CD8-positive, alpha-beta memory T cell (primary cell): ENCODE measurements at places on chromosomes 5 and 9.

DNA sequence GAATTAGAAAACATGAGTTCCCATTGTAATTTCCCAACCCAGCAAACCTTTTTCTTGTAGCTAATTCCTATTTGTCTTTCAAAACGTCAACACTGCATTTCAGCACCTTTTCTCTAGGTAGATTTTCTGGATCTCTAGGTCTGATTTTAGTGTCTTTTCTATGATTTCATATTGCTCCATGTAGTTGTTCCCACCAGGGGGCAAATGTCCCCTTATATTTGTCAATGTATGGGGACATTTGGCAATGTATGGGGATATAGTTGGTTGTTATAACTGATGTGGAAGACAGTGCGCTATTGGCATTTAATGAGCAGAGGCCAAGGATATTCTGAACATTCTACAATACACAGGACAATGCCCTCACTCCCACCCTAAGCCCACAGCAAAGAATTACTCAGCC lies 273.9 kb upstream of the ADRA1B start:
- DNase-seq = no peak

GRCh38 chr9:8188723-8189407 lies 389.3 kb upstream of the DMAC1 start:
- no peak for DNase-seq

- no peak for DNase-seq
These were observed 40.2 kb downstream of the RXRA start for GRCh38 chr9:134366223-134367031.

- DNase-seq = no peak
These were observed 66.0 kb upstream of the IRX4 start for GRCh38 chr5:1948663-1949191.

DNA sequence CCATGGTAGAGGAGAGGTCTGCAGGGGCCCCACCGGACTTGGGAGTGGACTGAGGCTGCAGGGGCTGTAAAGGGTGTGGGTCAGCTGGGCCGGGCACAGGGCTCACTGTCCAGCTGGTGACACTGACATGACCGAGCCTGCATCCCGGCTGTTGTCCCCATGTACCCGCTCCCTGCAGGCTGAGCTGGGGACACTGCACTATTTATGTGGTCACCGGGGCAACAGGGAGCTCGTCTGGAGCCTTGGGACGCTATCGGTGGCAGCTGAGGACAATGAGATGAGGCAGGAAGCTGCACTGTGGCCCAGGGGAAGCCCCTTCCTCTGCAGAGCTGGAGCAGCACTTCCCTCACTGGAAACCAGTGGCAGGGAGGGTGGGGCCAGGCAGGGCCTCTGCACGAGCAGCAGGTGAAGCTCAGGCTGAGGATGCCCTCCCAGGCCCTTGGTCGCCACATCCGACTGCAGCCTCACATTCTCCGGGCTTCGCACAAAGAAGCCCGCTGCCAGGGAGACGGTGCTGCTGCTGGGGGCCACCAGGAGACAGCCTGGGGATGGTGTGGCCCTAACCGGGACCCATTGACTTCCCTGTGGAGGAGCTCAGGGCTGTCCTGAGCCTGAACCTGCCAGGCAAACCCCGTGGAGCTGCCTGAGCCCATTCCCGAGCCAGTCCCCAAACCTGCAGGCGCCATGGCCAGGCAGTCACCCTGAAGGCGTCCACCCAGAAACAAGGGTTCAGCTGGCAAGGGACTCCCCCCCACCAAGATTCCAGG lies 26.4 kb downstream of the ZDHHC11B start:
- no peak for DNase-seq

DNA sequence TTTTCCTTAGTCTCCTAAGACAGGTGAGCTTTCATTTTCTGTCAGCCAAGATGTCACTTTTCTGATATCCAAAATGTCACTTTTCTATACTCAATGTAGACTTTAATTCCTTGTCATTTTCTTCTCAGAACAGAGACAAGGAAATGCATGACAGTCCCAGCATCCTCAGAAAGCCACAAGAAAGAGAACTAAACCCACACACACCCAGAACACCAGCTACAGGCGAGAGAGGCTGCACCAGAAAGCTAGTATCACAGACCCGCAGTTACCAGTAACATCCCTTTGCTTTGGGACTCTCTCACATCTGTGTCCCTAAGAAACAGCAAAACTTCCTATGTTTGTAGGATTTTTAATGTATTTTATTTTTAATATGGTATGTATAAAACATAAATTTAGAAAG lies 17.1 kb downstream of the TRMO start:
- peak; percentile 87 for DNase-seq

DNA sequence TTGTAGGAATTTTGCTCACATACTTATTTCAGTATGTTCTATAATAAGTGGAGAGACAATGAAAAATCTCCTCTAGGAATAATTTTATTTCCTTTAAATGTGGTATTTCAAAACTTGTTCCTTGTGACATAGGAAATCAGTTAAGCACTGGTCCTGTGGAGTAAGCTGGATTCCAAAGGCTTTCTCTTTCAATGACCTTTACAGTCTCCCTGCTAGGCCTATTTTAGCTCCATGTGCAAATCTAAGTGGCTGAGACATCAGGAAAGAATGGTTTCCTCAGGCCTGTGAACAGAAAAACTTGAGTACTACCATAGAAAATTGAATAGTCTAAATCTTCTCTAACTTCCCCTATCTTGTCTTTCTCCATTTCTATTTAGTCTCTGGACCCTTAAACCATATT lies 514.2 kb upstream of the TLE4 start:
- no peak for DNase-seq

DNA sequence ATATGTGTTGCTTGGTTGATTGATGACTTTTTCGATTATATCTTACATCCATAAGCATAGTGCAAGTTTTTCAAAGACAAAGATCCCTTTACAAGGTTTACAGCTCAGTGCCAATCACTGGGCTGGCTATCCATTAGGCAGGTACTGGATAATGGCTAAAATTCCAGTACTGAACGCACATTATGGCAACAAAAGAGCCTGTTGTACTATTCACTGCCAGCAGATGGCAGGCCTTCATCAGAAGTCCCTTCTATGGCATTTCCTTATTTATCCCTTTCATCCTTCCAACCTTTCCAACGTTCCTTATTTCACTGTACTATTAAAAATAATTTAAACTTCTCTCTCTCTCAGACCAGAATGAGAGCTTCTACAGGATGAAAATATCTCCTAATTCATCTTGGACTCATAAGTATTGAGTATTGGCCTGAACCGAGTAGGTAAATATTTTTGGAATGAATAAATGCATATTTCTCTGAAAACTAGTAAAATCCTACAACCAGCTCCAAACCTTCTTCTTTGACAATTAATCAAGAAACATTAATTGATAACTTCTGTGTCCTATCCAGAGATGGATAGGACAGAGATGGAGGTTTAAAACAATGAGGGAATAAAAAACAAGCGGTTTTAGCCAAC lies 6.7 kb upstream of the WNT8A start:
- DNase-seq = peak; percentile 38

GRCh38 chr5:132037353-132037752 lies 23.1 kb upstream of the IL3 start:
- DNase-seq = no peak

- DNase-seq = no peak
These were observed 216.3 kb downstream of the KIAA0825 start for GRCh38 chr5:94402096-94402495.

DNA sequence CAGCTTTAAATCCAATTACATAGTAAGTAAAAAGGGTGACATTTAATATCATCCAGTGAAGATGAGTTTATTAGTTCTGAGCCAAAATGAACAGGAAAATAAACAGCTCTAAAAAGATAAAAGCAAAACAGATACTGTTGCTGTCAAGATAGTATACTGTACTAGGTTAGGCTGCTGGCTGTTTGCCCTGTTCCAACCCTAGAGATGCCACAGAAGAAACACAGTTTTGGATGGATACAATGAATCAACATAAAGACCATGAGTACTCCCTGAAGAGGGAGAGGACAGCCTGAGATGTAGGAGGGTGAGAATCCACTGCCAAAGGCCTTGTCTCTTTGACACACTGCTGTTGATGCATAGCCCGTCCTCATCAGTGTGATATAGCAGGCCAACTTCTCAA lies 1302.7 kb downstream of the EFNA5 start:
- DNase-seq = no peak

DNA sequence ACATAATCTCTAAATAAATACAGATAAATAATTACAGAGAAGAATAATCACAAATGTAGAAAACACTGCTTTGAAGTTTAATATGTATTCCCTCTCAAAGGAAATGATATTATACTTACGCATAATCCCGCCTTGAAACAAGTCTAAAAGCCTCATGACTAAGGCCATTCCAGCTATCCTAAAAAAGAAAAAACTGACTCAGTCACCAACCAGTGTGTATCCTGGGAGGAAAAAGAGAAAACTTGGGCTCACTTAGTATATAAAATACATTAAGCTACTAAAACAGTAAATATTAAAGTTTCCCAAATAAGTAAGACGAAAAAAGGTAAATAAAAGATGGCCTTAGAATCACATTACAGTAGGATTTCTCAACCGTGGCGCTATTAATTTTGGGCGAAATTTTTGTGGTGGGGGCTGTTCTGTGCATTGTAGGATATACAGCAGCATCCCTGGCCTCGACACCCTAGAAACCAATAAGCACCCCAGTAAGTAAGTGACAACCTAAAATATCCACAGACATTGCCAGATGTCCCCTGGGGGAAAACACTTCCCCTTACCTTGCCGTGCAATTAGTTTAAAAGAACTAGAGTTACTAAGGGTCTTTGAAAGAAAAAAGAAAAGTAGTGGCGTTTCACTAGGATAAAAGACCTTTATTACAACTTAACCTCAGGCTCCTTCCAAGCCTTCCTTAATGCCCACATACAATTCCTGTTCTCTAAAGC lies 1.1 kb downstream of the HSPA9 start:
- no peak for DNase-seq

GRCh38 chr5:178068293-178068692 lies 45.0 kb upstream of the N4BP3 start:
- DNase-seq = no peak

DNA sequence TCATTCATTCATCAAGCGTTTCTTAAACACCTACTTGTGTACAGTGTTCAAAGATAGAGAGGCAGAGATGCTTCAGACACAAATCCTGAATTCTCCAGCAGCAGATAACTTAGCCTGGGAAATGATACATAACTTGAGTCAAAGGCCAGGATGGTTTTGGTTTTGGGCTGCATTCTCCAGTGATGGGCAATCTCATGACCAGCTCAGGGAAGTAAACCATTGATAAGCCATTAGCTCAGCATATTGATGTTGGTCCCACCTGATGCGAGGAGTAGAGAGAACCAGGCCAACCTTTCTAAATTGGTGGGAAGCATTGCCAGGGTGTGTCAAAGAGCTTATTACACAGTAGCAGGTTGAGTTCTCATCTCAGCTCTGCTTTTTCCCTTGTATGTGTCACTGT lies 53.0 kb downstream of the SH3RF2 start:
- no peak for DNase-seq

DNA sequence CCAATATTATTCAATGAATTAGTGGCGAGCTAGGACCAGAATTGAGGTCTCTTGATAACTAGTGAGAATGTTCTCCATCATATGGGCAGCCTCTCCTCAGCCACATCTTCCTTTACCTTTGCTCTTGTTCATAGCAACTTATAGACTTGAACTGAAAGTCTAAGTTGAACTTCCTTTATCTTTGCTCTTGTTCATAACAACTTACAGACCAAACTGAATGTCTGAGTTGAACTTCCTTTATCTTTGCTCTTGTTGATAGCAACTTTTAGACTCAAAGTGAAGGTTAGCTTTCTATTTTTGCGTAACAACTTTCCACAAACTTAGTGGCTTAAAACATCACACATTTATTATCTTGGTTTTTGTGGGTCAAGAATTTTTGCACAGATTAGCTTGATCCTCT lies 146.4 kb upstream of the C9orf72 start:
- no peak for DNase-seq

DNA sequence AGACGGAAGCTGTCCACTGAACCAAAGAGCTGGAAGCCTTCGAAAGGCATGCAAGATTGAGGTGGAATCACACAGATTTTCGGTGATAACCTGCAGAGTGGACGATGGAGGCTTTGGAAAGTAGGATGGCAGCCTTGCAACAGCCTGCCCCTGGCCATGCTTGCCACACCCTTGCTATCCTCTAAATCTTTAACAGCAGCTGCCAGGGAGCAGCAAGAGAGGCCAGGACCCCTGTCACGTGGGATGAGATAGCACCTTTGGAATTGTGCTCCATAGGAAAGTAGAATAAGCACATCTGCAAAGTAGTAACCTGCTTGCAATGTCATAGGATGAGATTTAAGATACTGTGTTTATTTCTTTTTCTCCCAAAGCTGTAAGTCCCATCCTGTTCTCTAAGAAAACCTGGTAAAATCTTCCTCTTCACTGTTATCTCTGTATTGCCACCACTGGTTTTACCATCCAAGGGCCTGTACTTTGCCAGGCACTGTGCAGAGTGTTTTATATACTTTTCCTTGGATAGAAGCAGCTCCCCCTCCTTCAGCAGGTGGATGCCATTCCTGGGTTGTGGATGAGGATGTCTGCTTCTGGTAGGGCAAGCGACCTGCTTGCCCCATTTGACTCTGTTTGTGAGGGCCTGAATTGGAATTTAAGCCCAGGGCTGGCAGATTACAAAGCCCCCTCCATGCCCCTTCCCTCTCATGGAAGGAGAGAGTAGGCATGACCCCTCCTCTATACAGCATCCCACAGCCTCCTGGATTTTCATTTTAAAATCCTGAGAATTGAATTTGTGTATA lies 10.1 kb downstream of the TRIO start:
- no peak for DNase-seq

DNA sequence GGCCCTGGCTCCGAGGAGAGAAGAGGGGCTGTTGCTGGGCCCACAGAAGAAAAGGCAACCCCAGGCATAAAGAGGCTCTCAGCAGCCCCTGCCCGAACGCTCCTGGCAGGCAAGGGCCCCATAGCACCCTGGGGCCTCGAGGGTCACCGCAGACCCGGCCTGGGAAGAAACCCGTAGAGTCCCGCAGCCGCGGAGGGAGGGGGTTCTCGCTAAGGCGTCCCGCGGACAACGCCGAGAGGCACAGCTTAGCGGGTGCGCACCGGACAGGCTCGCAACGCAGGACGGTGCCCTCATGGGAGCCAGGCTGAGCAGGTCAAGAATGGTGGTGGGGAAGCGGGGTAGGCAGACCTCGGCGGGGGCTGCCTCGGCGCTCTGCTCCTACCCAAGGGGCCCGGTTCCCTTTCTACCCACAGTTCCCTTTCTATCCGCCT lies 6.7 kb downstream of the PITX1 start:
- no peak for DNase-seq

- no peak for DNase-seq
These were observed 47.8 kb downstream of the AHRR start for GRCh38 chr5:369151-369868.

DNA sequence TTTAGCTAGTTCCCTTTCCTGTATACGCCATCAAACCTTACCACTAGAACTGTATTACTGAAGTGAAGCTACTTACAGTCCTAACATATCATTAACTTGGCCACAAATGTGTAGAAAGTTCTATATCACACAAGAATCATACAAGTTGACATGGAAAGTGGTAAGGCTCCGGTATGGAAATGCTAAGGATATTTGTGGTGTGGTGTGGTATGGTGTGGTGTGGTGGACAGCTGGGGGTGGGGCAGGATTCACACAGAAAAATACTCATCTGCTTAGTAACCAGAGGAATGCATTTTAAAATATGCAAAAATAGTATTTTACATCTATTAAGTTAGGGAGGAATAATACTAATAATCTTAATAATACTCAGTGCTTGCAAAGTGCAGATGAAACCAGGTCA lies 69.4 kb downstream of the TRPC7 start:
- DNase-seq = no peak

GRCh38 chr5:127096328-127096993 lies 23.2 kb upstream of the C5orf63 start:
- no peak for DNase-seq
